Femur (tissue), 1 donor: ENCODE measurements at places on chromosomes 3 and 15.

DNA sequence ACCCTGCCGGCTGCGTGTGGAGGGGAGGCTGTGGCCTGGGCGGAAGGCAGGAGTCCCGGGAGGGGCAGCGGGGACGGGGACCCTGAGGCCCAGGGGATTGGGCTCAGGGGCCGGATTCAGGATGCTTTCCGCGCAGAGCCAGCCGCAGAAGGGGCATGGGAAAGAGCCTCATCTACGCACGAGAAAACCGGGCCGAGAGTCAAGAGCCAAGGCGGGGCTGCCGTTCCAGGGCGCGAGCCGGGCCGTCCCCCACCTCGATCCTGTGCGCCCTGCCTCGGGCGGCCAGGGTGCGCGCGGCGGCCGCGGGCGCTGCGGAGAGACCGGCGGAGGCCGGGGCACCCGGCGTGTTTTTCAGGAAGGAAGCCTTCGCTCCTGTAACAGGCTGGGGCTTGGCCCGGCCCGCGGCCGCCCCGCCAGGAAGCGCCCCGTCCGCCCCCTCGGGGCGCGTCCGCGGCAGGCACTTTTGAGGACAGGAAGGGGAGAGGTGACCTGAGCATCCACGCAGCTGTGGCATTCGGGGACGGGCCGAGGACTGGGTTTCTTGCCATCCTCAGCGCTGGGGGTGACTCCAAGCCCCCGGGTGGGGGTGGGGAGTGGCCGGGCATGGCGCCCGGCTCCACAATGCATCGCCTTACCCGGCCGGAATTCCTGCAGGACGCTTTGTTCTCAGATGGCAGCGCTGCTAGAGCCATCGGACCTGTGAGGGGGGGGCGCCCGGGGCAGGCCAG lies 62.3 kb upstream of the GATA2 start:
- DNase-seq = peak; percentile 45

DNA sequence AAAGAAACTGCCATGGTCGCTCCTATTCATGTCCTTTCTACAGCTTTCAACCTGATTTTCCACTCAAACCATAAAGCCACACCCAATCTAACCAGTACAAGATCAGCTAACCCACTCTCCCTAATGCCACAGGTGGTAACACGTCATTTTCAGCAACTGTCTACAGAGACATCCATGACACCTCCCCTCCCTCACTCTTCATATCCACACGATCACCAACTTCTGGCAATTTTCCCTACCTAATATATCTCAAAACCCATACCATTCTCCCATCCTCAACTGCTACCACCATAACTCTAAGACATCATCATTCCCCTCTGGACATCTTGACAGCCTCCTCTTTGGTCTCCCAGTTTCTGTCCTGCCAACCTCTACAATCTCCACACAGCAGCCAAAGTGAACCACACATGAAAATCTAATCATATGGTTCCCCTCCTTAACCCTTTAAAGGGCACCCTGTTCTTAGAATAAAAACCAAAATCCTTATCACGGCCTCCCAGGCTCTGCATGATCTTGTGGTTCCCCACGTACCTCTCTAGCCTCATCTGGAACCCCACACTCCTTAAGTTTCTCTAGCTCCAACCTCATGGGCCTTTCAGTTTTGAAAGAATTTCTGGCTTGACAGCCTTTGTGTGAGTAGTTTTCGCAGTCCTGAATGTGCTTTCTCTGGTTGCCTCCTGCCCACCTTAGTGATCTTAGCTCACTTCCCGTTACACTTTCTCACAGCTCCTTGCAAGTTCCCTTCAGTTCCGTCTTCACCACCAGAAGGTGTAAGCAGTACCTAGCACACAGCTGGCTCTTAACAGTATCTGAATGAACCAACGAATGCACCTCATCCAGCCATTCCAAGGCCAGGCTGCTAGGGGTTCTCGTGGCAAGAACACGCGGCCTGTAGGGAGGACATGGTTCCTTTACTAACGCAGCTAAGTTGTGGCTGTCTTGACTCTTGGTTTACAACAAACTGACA lies 33.4 kb downstream of the SPINK8 start:
- no peak for DNase-seq

GRCh38 chr3:151404316-151404715 lies 19.8 kb upstream of the P2RY12 start:
- no peak for DNase-seq

DNA sequence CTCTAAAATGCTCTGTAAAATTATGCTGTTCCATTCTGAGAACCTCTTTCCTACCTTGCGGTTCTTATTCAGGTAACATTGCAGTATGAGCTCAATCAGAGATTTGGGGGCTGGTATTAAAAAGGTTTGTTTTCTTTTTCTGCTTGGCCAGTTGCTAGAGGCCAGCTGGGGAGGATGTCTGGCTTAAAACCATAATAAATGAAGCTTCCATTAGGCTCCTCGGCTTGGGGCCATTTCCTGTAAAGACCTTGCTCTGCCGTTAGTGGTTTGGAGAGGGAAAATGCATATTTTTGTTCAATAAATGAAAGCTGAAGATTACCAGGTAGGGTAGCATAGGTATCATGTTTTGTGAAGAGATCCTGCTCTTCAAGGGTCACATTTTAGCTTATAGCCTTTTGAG lies 55.2 kb downstream of the MCTP2 start:
- no peak for DNase-seq

GRCh38 chr3:119625451-119626153 lies 27.9 kb downstream of the PLA1A start:
- DNase-seq = no peak

DNA sequence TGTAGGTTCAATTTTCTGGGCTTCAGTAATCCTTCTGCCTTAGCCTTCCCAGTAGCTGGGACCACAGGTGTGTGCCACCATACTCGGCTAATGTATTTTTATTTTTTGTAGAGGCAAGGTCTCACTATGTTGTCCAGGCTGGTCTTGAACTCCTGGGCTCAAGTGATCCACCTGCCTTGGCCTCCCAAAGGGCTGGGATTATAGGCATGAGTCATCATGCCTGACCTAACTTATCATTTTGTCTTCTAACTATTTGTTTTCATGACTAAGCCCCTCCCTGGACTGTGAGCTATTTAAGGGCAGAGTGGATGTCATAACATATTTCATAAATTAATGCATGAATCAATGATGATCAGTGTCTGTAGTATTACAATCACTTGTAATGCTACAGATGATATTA lies 56.1 kb upstream of the PIAS1 start:
- no peak for DNase-seq

GRCh38 chr3:69738315-69738714 lies 949 bp upstream of the MITF start:
- DNase-seq = no peak

DNA sequence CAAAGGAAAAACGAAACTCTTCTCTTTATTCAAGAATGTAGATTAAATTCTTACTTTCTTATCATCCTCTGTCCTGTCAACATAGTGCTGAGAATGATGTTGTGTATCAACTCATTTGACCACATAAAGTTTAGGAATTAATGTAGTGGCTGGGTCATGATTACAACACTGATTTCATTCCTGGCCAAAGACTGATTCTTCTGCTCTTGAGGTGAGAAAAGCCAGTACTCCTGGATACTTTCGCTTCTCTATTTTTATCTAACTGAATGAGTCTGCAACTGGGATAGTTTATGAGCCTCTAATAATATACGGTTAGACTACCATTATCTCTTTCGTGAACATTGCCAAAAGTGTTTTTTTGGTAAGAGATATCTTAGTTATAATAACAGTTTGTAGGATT lies 173.0 kb downstream of the LPP start:
- no peak for DNase-seq
